ENCODE measurements at places on chromosomes 12 and 14.

GRCh38 chr14:49865431-49865859 is 12.9 kb upstream of the NEMF start:
- peak; percentile 53 for DNase-seq

- DNase-seq, result no peak
Observed at GRCh38 chr12:2560356-2560755, 234.4 kb upstream of the FKBP4 start.

- DNase-seq, result peak; percentile 62
Observed at GRCh38 chr12:12723681-12724420, 6.7 kb downstream of the CDKN1B start.

DNA sequence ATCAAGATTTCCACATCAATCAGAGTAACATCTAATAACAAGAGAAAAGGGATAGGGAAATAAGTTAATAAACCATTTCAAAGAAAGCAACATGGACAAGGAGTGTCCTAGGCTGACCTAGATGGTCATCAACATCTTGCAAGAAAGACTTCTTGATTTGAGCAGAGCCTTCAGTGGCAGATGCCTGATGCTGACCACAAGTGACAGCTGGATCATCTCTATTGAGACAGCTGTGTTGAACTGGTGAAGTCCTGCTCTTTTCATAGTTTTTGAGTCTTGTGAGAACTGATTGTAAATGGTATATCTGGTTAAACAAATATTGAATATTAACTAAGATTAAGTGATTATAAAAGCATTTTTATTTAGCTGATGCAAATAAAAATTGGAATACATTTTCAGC is 1083.6 kb upstream of the LRFN5 start:
- DNase-seq, result no peak

DNA sequence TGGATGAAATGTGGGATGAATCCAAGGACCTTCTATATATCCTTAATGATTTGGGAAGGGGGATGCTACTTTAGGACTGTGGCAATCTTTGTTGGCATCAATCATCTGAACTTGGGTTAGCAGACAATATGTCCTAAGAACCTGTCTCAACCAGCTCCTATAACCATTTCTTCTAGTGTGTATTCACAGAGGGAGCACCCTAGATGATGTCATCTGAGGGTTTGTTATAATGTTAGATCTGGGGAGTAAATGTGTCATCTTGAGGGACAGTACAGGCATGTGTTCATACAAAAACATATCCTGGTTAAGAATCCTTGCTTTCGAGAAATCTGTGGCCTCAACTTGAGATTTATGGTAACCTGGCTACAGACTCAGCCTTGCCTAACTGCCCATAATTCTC is 41.9 kb upstream of the NFKBIA start:
- DNase-seq, result no peak

- no peak for DNase-seq
Observed at GRCh38 chr14:81093651-81094050, 127.1 kb downstream of the GTF2A1 start.

DNA sequence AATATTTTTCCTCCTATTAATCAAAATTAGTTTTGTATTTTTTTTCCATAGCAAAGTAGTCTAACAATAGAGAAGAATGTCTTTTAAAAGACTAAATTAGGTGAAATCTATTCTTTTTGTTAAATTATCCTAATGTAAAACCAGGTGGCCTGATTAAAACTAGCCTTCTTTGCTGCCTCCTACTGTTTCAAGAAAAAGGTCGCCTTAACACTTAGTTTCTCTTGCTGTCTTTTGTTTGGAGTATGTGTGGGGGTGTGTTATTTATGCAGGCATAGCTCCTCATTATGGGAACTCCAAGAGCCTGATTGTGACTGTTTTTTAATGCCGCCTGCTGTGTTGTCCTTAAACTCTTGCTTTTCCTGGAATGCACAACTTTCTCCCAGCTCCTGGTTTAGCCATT is 855.3 kb downstream of the DIO2 start:
- DNase-seq, result no peak

GRCh38 chr12:91877456-91878235 is 268.0 kb downstream of the BTG1 start:
- DNase-seq, result no peak

DNA sequence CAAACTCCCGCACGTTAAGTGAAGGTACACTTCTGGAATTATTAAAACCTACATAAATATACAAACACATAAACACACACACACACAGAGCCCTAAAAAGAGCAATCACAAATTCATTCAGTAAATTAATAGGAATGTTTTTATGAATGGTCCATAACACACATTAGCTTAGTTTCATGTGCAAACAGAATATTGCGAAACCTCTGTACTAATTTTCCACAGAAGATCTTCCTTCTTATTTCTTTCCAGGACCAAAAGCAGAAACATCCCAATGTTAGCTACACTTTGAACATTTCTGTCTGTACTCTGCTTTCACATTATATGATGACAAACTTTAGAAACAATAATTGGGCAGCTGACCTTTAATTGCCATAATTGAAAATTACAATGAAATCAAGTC is 101.6 kb downstream of the SOX5 start:
- DNase-seq, result no peak

- peak; percentile 66 for DNase-seq
Observed at GRCh38 chr12:72273499-72273837, 1.3 kb downstream of the TRHDE start.

DNA sequence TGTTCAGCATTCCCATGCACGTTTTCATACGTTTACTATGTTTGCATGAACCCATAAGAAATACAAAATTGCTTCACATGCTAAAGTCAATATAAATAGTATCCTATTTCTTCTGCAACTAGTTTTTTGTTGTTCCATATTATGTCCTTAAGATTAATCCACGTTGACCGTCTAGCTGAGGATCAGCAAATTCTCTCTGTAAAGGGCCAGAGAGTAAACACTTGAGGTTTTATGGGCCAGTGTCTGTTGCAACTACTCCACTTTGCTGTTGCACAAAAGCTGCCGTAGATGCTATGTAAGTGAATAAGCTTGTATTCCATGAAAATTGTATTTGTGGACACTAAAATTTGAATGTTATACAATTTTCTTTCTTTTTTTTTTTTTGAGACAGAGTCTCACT is 21.1 kb upstream of the PITPNM2 start:
- DNase-seq, result no peak

DNA sequence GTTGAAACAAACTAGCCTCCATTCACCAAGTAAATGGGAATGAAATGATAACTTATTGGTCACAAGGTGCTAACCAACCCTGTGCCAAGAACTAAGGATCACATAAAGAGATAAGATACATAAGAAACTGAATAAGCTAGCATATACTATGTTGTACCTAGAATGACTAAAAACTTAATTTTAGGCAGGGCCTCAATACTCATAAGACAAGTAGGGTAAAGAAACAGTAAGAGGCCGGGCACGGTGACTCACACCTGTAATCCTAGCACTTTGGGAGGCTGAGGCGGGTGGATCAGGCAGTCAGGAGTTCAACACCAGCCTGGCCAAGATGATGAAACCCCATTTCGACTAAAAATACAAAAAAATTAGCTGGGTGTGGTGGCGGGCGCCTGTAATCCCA is 17.7 kb downstream of the GDF11 start:
- DNase-seq, result no peak

DNA sequence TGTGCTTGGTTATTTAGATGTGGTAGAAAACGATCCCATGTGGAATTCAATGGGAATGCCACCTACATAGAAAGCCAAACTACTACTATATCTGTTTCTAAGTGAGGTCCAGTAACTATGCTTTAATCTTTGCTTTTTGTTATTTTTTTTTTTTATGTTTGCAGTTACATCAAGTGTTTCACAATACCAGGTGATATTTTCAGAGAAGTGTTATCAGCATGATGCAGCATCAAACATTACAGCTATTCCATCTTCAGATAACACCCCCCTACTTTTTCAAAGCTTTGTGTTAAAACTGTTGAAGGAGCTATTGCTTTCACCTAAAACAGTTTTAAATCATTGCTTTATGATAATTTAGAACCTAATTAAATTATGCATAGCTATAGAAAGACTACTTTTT is 163.8 kb upstream of the SLC16A7 start:
- no peak for DNase-seq

DNA sequence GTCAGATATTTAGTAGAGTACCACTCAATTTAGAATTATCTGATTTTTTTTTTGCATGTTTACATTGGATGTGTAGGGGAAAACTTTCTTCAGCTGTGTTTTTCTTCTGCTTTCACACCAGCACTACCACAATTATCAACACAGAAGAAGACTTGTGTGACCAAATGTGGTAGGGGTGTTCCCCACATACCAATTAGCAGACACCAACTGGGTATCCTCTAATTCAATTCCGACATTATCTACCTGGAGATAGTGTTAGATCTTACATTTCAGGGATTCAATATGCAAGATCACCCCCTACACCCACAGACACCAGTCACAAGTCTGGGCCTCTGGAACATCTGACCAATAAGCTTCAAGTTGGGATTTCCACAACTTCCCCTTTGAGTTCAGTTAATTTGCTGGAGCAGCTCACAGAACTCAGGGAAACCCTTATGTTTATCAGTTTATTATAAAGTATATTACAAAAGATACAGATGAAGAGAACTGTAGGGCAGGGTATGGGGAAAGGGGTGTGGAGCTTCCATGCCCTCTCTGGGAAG is 4.1 kb upstream of the KLRG1 start:
- no peak for DNase-seq

DNA sequence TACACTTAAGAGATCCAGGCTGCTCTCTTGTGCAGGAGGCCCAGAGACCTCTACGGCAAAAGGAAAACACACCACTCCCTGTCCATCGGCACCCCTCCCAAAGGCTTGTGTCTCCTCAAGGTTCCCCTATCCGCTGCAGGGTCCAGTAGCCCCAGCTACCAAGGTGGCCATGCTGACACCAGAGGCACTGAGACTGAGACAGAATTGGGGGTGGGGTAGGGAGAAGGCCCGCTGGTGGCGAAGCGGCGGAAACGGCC is 590 bp downstream of the DDIT3 start:
- no peak for DNase-seq

DNA sequence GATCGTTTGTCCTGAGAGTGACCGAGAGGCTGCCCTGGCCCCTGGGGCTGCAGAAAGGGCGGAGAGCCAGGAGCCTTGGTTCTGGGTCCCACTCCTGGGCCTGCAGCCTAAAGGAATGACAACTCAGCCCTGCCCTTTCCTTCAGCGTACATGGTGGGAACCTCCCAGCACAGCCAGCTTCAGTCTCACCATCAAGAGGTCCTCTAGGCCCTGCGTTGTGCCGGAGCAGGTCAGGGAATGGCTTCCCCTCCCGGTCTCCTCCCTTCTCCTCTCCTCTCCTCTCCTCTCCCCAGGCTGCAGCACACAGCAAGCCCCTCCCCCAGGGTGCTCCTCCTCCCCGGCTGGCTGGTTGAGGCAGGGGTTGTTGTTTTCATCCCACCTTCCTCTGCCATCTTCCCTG is 44.6 kb upstream of the TUNAR start:
- DNase-seq, result no peak

- no peak for DNase-seq
Observed at GRCh38 chr12:89390802-89391673, 38.7 kb upstream of the DUSP6 start.

GRCh38 chr14:73142216-73142615 is 5.9 kb downstream of the PSEN1 start:
- DNase-seq, result no peak

DNA sequence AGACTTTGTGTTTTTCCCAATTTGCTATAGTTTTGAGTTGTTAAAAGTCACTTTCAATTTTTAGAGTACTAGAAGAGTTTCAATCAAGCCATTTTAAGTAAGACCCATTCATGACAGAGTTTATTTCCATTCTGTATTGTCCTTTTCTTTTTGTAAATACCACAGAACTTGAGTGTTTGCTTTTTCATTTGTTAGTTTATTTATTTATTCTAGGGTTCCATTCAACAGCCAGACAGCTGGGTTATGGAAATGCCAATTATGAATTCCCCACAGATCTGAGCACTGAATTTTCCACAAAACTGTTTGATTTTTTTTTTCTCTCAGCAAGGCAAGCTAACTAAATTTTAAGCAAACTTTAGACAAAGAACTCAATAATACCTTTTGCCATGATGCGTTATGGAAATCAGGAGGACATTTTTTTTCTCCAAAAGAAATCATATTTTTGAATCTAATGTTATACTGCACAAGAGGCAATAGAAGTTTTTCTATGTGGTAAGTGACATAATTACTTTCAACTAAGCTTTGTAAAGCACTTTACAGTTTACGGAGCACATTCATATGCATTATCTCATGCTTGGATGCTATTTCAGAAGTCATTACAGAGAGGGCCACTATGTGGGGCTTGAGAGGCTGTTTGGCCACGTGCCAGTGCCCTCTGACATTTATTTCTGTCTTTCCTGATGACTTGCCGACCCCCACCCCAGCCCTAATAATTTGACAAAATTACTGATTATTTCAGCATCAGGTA is 181.5 kb downstream of the VRK1 start:
- DNase-seq, result no peak

- no peak for DNase-seq
Observed at GRCh38 chr12:104248444-104248843, 32.9 kb downstream of the TXNRD1 start.

DNA sequence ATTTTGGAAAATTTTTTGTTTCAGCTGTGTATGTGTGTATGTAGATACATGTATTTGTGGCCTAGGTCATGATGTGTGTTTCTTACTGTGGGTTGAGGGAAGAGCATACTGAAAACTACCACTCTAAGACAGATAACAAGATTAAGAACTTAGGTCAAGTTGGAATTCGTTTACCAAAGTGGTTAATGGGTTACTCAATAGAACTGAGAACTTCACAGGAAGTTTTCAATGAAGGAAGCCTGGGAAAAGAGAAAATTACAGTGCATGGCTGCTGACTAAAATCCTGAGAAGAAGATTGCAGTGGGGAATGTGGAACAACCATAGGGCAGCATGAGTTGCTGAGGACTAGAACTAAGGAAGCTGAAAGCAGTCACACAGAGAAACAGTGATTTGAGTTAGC is 21.4 kb upstream of the FOXG1 start:
- DNase-seq, result no peak

DNA sequence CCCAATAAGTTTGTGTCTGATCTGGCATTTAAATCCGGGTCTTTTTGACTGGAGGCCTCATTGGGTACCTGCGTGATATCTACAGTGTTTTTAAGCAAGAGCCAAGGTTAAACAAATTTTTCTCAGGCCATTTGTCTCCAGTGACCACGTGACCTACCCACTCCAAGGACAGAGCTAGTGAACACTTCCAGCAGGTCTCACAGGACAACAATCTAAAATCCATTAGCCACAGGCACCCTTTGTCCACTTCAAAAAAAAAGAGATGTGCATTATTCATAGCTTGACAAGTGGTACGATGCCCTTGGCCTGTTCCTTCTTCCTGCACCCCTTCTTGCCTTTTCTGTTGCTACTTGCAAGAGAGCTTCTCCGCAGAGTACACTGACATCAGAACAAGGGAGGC is 109.6 kb upstream of the GSC start:
- DNase-seq, result no peak

- DNase-seq, result no peak
Observed at GRCh38 chr12:27277846-27278260, 33.8 kb downstream of the STK38L start.

All from D341Med (cell line).